ENCODE measurements at places on chromosomes 7 and 10.
A peak's percentile ranks its signal among the peaks of the same experiment; 100 is the strongest.

DNA sequence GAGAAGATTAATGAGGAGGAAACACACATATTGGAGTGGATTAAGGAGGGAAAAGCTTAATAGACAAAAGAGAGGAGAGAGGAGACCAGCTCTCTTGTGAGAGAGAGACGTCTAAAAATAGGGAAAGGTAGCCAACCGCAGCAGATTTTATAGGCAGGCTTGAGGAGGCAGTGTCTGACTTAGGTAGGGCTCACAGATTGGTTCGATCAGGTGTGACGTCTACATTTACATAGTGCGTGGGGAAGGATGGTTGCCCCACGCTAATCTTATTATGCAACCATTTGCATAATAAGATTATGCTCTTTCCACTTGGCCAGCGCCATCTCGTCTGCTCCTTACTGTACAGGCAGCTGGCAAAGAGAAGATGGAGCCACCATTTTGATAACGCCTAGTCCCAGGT, 122.0 kb downstream of the MARCHF5 start:
- no peak for DNase-seq

GRCh38 chr7:28591725-28592349, 179.5 kb downstream of the CREB5 start:
- no peak for DNase-seq

- DNase-seq: no peak
These were observed 4.5 kb downstream of the RBP4 start for GRCh38 chr10:93596539-93596938.

DNA sequence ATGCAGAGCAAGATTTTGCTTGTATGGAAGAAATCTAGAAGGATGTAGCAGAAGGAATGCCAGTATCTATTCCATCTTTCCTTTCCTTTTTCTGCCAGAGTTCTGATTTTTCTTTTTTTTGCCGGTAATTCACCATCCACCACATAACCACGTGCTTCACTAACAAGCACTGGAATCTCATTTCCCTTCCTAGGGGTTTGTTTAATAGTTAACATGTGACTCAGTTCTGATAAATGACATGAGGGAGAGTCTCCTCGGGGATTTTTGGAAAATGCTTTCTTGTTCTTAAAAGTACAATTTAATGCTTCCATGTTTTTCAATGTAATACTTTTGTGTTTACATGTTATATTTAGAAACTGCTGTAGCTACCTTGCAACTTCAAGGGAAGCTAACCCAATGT, 590.2 kb downstream of the SH2D4B start:
- DNase-seq: no peak

GRCh38 chr10:78642269-78642816, 426.4 kb upstream of the ZMIZ1 start:
- no peak for DNase-seq

- no peak for DNase-seq
These were observed at the start of gene ATRNL1 for GRCh38 chr10:115093286-115093775. Gene ATRNL1 (plus strand): TSS chr10:115093365. CDS start chr10:115093751, 386 bp downstream.

GRCh38 chr7:22872096-22872807, 49.6 kb upstream of the TOMM7 start:
- DNase-seq: no peak

DNA sequence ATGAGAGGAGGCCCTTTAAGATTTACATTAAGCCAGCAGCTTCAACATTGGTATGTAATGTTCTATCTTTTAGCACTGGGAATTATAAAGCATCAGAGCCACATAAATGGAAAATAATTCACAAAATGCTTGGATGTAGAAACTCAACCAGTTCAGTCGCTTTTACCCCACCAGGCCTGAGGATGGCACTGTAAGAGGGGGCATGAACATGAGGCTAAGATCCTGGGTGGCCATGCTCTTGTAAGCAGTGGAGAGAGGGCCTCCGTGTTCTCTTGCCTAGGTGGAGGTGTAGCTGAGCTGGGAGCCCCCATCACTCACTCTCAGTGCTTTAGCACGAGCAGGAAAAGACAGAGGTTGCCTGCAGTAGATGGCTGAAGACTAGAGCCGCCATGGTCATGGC, 238.8 kb downstream of the FANK1 start:
- DNase-seq: no peak

DNA sequence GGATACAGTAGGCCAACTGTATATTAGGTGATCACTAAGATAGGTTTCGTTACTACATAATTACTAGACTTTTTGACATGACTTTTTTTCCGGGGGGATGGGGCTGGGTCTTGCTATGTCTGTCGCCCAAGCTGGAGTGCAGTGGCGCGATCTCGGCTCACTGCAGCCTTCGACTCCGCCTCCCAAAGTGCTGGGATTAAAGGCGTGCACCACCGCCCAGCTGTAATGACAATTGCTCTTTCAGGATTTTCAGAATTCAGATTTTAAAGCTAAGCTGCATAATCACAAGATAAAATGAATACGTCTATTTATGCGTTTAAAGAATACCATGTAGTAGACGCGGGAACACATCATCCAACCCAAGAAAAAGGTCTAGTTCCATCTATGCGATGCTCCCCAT, 982 bp downstream of the IDI1 start:
- DNase-seq: no peak

DNA sequence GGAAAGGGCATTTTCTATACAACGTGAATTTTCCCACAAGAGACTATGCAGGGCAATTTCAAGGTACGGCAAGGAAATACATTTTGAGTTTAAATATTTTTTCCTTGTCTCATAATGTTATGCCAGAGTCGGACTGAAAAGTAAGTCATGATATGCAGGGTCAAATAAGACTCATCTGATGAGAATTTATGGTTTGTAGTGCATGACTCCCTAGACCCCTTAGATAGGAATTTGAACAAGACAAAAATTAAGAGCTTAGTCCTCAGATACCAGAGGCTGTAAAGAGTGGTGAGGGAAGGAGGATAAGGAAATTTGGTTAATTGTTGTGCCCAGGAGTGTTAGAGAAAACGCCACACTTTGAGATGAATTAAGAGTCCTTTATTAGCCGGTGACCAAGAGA, 616.6 kb downstream of the XPNPEP1 start:
- DNase-seq: no peak

DNA sequence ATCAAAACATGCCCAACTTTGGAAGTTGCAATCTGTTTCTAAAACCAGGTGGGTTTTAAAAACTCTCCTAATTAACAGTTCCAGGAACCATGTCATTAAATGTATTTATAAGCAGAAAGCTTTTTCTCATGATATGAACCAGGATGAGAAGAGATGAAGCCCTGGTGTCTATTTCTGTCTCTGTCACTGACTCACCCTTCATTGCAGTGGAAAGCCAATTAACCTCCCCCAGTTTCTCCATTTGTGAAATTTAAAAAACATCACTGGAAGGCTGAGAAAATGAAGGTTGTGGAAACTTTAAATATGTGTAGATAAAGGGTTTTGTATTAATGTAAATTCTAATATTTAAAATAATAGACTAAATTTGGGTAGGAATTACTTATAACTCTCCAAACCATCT, 1088.0 kb downstream of the SORCS1 start:
- DNase-seq: no peak

GRCh38 chr10:47258921-47259320, 41.1 kb upstream of the GDF10 start:
- no peak for DNase-seq

DNA sequence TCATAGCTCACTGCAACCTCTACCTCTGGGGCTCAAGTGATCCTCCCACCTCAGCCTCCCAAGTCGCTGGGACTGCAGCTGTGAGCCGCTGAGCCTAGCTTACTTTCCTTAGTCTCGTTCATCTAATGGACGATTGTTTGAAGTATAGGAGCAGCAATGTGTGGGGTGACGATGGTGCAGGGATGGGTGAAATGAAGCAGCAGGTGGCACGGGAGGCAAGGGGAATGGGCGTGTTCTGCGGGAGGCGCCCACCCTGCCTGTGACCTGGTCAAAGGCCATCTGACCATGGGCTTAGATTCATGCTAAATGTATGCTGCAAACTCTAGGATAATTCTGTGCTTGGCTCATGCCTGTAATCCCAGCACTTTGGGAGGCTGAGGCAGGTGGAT, 210.7 kb downstream of the MAD1L1 start:
- DNase-seq: no peak

GRCh38 chr7:144513334-144513733, 109.8 kb upstream of the NOBOX start:
- DNase-seq: peak; percentile 19

GRCh38 chr7:131897016-131897789, 340.8 kb upstream of the PODXL start:
- peak; percentile 72 for DNase-seq

DNA sequence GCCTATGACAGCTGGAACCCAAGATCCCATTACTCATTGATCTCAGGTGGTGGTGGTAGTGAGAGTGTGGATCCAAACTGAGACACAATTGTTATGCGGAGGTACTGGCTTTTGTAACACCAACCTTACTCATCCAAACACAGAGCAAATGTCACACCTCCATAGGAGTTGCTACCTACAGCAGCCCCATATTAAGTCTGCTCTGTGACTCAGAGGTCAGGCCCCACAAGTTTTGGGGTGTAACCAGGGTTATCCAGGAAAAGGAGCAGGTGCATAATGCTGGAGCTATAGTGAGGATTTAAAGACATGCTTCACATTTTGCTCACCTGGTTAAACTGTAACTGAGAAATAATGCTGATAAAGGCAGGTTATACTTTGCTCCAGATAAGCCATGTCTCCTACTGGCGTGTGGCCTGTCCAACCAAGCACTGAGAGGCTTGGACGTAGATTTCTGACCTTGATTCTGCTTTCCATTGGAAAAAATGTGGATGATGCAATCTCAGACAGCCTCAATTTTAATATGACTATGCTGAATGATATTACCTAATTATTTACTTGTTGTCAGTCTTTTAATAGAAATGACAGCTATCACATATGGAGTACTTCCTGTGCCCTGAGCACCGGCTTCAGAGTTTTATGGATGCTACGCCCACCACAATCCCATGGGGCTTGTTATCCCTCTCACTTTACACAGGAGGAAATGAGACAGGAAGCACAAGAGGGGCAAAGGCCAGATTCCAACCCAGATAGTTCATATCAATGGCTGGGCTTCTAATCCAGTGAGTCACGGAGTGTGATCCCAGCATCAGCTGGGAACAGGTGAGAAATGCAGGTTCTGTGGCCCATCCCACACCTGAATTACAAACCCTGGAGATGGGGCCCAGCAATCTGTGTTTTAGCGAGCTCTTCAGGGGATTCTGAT, 181.3 kb downstream of the CHN2 start:
- DNase-seq: no peak

- DNase-seq: no peak
These were observed 186.2 kb upstream of the INHBA start for GRCh38 chr7:41889040-41889439.

DNA sequence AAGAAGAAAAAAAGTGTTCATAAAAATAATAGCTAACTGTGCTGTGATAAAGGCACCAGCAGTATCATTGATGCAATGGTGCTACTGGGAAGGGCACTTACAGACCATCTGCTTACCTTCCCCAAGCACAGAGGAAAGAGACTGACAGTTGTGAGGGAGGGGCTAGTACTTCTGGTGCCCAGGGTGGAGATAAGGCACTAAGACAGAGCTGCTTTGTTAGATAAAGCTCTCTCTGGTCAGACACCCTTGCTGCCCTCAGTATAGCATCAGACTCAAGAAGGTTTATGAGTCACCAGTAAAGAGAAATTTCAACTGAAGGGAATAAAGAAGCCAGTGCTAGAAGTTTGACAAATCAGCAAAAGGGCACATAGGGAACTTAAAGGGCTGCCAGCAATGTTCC, 325.6 kb downstream of the HPSE2 start:
- DNase-seq: no peak

DNA sequence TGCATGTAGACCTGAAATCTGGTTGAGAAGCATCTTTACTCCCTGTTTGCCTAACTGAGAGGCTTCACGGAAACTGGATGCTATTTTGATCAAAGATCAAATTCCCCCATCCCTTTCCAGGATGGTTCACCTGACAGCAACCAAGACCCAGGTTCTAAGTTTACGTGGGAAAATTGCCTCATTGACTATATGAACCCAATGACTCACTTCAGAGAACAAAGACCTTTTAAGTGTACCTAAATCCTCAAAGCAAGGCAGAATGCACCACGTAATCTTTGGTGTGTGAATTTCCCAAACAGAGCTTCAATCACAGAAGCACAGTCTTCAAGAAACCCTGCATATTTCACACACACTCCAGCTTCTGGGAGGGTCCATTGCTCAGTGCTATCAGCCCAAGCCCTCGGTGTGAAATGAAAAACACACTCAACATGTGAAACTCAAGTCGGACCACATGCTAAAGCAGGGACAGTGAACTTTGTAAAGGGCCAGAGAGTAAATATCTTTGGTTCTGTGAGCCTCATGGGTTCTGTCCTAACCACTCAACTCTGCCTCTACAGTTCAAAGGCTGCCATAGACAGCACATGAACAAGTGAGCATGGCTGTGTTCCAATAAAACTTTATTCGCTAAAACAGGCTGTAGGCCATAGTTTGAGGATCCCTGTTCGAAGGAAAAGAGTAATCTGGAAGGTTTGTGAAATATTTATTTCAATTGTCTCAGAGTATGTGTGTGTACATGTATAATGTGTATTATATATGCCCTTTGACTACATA, 275.6 kb upstream of the FOXK1 start:
- no peak for DNase-seq

DNA sequence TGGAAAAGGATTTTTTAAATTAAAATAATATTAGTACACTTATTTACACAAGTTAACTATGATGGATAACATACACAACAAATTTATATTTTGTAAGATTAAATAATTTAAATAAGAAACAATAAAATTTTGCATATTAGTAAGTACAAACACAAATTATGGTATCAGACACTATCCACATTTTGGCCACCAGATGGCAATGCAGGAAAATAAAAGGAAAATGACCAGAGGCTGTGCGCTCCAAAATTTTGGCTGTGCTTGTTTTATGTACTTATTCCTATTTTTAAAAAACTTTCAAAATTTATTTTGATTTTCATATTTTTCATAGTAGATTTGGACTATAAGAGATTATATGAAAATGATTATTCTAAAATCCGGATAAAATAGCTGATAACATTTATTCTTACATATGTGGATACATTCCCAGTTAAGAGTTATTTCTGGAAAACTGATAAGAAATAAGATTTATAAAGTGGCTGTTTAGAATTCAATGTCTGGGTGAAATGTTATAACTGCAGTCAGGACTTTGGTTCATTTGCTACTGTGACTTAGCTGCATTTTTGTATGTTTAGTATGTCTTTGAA, 274.7 kb upstream of the HGF start:
- DNase-seq: peak; percentile 7

DNA sequence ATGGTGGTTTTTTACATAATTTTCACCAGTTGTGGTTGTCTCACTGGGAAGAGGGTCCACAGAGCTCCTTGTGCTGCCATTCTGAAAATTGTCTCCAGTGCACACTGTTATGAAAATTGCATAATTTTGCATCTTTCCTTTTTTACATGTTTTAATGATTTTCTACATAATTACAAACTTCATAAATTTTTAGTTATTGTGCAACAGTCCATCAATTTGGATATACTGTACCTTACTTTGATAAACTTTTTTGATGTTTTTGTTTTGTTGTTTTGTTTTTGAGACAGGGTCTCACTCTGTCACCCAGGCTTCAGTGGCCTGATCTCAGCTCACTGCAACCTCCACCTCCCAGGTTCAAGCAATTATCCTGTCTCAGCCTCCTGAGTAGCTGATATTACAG, 70.6 kb upstream of the AUTS2 start:
- no peak for DNase-seq

Data from NCI-H226 (cell line).